ENCODE measurements at places on chromosomes 7 and 10. TPM values are rescaled to one million over a fixed set of nuclear protein-coding genes. Genes with fewer than 3 reads are reported as not detected.
A peak's percentile ranks its signal among the peaks of the same experiment; 100 is the strongest.

DNA sequence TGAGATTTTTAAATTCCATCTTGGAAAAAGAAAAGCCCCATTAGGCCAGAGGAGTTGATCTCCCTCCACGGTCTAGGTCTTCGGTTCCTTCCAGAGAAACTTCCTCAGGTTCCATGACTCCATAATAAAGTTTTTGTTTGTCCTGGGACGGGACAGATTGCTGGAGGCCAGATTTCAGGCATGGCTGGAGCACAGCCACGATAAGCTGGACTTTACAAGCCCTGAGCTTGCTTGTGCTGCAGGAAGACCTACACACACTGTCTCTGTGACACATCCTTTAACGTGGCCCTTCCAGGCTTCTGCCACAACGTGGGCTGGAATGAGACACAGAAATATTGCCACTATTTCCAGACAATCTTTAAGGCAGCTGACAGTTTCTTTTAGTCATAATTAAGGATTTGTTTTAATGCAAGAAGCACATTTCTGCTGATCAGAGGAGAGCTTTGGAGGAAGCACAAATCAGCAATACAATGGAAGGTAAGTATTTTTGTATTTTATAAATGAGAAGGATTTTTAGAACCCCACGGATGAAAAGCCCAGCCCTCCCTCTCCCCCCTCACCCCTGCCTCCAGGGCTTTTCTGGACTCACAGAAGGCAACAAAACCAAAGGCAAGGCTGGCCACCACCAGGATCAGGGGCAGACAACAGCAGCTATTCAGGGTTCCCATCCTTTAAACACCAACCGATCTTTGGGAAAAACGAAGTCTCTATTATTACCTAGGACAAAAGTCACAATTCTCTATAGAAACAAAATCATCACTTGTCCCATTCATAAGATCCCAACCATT, 6.5 kb downstream of the CTBP2 start:
- no peaks in the 10 kb centered on the region for H3K36me3 ChIP-seq
- DNase-seq, result no peak
- peaks cover 4% of the 10 kb centered on the region for H3K4me1 ChIP-seq
- H3K27me3 ChIP-seq, result peaks cover 70% of the 10 kb centered on the region
- no peak overlapping the region for H3K4me3 ChIP-seq
- no peak overlapping the region for H3K27ac ChIP-seq

DNA sequence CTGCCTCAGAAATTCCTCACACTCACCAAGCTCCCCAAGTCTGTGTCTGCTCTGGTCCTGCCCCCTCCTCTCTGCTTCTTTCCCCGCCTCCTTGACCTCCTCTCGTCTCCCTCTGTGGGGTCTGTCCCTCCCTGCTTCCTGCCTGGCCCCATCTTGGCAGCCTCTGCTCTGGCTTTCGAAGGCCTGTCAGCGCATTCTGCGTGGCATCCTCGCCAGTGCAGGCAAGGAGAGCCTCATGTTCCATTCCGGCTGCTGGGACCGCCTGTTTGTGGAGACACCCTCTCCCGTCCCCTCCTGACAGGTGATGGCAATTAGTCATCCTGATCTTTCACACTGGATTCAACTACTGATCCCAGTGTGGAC, 51.7 kb upstream of the COL13A1 start:
- no peak overlapping the region for H3K4me3 ChIP-seq
- H3K27me3 ChIP-seq, result peaks cover 56% of the 10 kb centered on the region
- peaks cover 2% of the 10 kb centered on the region for H3K4me1 ChIP-seq
- H3K36me3 ChIP-seq, result no peaks in the 10 kb centered on the region
- no peak for DNase-seq
- H3K27ac ChIP-seq, result no peak overlapping the region

GRCh38 chr7:2156756-2157472, 75.8 kb downstream of the MAD1L1 start:
- H3K36me3 ChIP-seq, result no peaks in the 10 kb centered on the region
- H3K27ac ChIP-seq, result no peak overlapping the region
- DNase-seq, result no peak
- H3K27me3 ChIP-seq, result no peaks in the 10 kb centered on the region

DNA sequence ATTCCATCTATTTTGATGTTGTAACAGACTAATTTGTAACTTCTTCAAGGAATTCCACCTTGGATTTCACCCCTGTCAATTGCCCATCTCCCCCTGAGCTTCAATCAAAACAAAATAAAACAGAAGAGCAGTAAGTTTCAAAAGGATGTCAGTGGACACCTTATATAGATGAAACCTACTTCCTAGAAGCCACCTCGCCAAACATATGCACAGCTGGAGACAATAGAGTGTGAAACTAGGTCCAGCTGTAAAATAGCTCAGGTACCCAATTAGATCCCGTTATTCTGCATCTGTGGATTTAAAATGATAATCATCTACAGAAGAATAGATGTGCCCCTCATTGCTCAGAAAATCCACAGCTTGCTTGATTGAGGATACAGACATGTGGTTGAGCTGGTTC, 598.6 kb downstream of the SH2D4B start:
- H3K4me3 ChIP-seq, result no peak overlapping the region
- no peak overlapping the region for H3K27ac ChIP-seq
- no peaks in the 10 kb centered on the region for H3K36me3 ChIP-seq
- no peak for DNase-seq

DNA sequence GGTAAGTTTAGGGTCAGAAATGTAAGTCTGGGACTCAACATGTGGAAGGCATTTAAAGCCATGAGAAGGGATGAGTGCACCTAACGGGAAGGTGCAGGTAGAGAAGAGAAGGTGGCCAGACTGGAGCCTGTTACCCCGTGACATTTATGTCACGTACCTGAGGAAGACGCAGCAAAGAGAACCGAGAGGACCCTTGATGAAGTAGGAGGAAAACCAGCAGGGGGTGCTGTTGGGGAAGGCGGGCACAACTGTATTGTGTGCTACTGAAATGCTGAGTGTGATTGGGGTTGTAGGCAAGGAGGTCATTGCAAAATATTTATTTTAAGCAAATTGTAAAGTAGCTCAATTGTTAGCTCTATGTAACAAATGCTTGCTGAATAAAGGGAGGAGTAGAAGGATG, 338.2 kb upstream of the PRKCQ start:
- peaks cover 14% of the 10 kb centered on the region for H3K27me3 ChIP-seq
- no peak overlapping the region for H3K27ac ChIP-seq
- DNase-seq, result peak; percentile 79
- no peak overlapping the region for H3K4me3 ChIP-seq
- H3K4me1 ChIP-seq, result peaks cover 15% of the 10 kb centered on the region

GRCh38 chr7:104928721-104929400, 85.1 kb upstream of the KMT2E start:
- H3K4me3 ChIP-seq, result no peak overlapping the region
- peaks cover 3% of the 10 kb centered on the region for H3K4me1 ChIP-seq
- H3K27me3 ChIP-seq, result no peaks in the 10 kb centered on the region
- no peak for DNase-seq
- H3K36me3 ChIP-seq, result no peaks in the 10 kb centered on the region
- H3K27ac ChIP-seq, result no peak overlapping the region

- H3K4me3 ChIP-seq, result no peak overlapping the region
- no peaks in the 10 kb centered on the region for H3K36me3 ChIP-seq
- DNase-seq, result no peak
- no peak overlapping the region for H3K27ac ChIP-seq
Observed at GRCh38 chr7:102320601-102321350, 34.1 kb downstream of the SH2B2 start.

DNA sequence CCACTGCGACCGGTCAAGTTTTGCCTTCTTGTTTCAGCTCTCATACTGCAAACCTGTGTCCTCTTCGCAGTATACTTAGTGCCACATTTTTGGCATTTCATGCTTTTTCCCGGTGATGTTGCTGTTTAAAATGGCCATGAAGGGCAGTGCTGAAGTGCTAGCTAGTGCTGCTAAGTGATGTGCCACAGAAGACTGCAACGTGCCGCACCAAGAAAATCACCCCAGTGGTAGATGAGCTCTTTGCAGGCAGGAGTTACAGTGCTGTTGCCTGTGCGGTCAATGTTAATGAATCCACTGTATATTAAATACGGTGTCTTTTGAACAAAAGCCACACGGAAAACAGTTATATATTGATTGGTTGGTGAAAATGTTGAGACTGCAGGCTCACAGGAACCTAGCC, 120.3 kb downstream of the ANLN start:
- no peaks in the 10 kb centered on the region for H3K36me3 ChIP-seq
- H3K4me3 ChIP-seq, result no peak overlapping the region
- no peak overlapping the region for H3K27ac ChIP-seq
- H3K27me3 ChIP-seq, result no peaks in the 10 kb centered on the region
- no peak for DNase-seq

DNA sequence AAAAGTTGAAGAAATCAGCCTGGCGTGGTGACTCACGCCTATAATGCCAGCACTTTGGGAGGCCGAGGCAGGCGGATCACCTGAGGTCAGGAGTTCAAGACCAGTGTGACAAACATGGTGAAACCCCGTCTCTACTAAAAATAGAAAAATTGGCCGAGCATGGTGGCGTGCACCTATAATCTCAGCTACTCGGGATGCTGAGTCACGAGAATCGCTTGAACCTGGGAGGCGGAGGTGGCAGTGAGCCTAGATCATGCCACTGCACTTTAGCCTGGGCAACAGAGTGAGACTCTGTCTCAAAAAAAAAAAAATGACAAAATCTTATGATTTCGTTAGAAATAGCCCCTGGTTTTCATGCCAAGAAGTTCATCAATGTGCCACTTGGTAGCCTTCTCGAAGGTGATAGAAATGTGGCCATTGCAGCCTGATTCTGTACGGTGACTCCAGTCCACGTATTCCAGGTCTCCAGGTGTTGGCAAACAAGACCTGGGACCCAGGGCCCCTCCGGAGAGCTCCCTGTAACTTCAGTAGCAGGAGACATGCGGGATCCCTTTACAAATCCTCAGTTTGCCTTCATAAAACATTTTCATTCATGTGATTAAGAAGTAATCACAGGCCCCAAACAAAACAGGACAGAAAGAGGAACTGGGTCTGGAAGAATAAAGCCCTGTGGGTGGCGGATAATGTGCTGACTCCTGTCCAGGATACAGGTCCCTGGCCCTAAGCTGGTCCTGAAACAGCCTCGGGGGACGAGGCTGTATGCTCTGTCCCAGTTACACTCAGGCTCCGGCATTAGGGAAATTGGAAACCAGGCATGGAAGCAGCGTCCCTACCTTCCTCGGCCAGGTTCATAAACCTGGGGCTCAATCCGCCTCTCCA, 207.3 kb upstream of the SH2B2 start:
- H3K36me3 ChIP-seq, result no peaks in the 10 kb centered on the region
- H3K27me3 ChIP-seq, result no peaks in the 10 kb centered on the region
- no peak overlapping the region for H3K27ac ChIP-seq
- DNase-seq, result no peak

DNA sequence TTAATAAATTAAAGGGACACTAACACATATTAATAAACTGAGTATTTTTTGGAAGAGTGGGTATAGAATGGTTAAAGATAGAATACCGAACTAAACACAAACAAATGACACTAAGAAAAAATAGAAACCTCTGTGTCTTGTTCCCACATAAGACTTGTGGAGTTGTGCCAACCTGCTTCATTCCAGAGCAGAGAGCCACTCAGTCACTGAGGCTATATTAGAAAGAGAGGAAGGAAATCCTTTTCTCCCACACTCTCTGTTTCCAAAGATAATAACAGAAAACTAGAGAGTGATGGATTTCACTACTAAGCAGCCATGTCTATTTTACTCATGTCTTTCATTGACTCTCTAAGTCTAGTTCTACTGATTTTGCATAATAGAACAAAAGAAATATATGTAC, 26.0 kb downstream of the CTNNA3 start:
- H3K36me3 ChIP-seq, result no peaks in the 10 kb centered on the region
- no peak for DNase-seq
- H3K27ac ChIP-seq, result no peak overlapping the region
- no peaks in the 10 kb centered on the region for H3K4me1 ChIP-seq
- H3K27me3 ChIP-seq, result peaks cover 2% of the 10 kb centered on the region

GRCh38 chr7:18496341-18496700, 772 bp downstream of the HDAC9 start:
- H3K27me3 ChIP-seq, result peaks cover 1% of the 10 kb centered on the region
- DNase-seq, result no peak
- no peaks in the 10 kb centered on the region for H3K36me3 ChIP-seq
- H3K27ac ChIP-seq, result no peak overlapping the region
- no peaks in the 10 kb centered on the region for H3K4me1 ChIP-seq

GTPBP10 gene
- total RNA-seq, result 28.3 TPM

ITPRIP gene
- 24.6 TPM for total RNA-seq

ZMIZ2 gene
- 85.2 TPM for total RNA-seq

SEMA3A gene
- total RNA-seq, result 0.30 TPM

YAE1 gene
- total RNA-seq, result 9.3 TPM

FKBP6 gene
- not detected for total RNA-seq

CYP2E1 gene
- total RNA-seq, result 0.43 TPM
